ENCODE measurements at places on chromosomes 3 and 15.

DNA sequence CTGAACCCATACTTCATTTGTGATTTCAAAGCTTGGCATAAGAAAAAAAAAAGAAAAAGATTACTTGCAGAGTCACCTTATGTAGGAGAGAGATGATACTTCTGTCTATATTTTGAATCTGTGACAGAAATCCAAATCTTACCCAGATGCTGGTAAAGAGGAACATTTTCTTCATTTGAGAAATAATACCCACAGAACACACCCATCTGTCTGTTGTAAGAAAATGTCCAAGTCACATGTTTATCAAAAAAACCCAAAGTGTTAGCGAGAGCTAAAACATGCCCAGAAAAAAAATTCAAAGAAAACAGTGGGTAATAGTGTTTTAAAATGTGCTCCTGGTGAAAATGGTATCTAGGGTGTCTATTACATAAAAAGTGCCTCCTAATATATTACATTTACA, 18.0 kb upstream of the RAP2B start:
- no peak overlapping the region for H3K4me3 ChIP-seq
- DNase-seq, result no peak
- H3K27me3 ChIP-seq, result no peaks in the 10 kb centered on the region

GRCh38 chr3:30332196-30333021, 274.0 kb upstream of the TGFBR2 start:
- H3K27me3 ChIP-seq, result no peaks in the 10 kb centered on the region
- no peak overlapping the region for H3K4me3 ChIP-seq
- no peaks in the 10 kb centered on the region for H3K4me1 ChIP-seq
- no peak for DNase-seq
- no peaks in the 10 kb centered on the region for H3K36me3 ChIP-seq
- H3K27ac ChIP-seq, result no peak overlapping the region

GRCh38 chr15:39959411-39959810, 25.5 kb downstream of the EIF2AK4 start:
- no peaks in the 10 kb centered on the region for H3K27me3 ChIP-seq
- H3K4me1 ChIP-seq, result no peaks in the 10 kb centered on the region
- H3K36me3 ChIP-seq, result peaks cover 7% of the 10 kb centered on the region
- no peak for DNase-seq

GRCh38 chr3:159757341-159758060, 231.1 kb upstream of the IL12A start:
- DNase-seq, result no peak
- H3K4me1 ChIP-seq, result no peaks in the 10 kb centered on the region
- no peaks in the 10 kb centered on the region for H3K36me3 ChIP-seq

GRCh38 chr3:8503461-8503860, 1.8 kb downstream of the LMCD1 start:
- no peaks in the 10 kb centered on the region for H3K36me3 ChIP-seq
- DNase-seq, result no peak
- no peaks in the 10 kb centered on the region for H3K27me3 ChIP-seq
- H3K4me1 ChIP-seq, result peaks cover 69% of the 10 kb centered on the region

All from pancreas (tissue), 10 donors.